GM18507 (cell line): ENCODE measurements at places on chromosomes 12 and 14.

- DNase-seq: no peak
Observed at GRCh38 chr12:70557583-70558191, 79.5 kb downstream of the PTPRB start.

- DNase-seq: no peak
Observed at GRCh38 chr14:100573002-100573756, 14.0 kb downstream of the BEGAIN start.

DNA sequence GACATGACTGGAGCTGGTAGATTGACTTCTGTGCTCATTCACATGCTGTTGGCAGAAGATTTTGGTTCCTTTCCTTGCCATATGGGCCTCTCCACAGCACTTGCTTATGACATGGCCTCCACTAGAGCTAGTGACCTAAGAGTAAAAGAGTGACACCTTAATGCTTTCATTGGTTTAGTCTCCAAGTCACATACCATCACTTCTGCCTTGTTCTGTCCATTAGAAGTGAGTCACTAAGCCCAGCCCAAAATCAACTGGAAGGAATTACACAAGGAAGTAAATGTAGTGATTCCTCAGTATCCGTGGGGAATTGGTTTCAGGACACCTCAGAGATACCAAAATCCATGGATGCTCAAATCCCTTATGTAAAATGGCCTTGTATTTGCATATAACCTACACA is 81.3 kb downstream of the PPHLN1 start:
- DNase-seq: no peak

GRCh38 chr12:39426636-39427240 is 16.2 kb downstream of the KIF21A start:
- DNase-seq: no peak

GRCh38 chr12:74152370-74152769 is 385.3 kb upstream of the ATXN7L3B start:
- DNase-seq: no peak

- no peak for DNase-seq
Observed at GRCh38 chr14:35369701-35370191, 34.8 kb downstream of the NFKBIA start.

DNA sequence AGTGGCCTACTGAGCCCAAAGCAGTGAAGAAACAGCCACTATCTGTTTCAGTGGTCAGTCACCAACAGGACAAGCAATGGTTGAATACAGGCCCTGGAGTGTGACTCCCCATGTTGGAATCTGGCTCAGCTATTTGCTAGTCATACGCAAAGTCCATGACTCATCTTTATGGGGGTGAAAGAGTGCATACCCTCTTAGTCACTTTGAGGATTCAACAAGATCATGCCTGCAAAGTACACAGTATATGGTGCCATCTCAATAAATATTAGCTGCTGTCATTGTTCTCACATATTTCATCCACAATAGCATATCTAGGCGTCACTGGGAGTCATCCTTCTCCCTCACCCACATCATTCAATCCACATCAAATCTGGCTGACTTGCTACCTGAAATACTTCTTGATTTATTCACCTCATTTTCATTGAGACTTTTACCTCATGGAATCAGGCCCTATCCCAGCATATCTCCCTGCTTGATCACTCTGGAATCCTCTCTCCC is 26.4 kb upstream of the STAB2 start:
- no peak for DNase-seq

DNA sequence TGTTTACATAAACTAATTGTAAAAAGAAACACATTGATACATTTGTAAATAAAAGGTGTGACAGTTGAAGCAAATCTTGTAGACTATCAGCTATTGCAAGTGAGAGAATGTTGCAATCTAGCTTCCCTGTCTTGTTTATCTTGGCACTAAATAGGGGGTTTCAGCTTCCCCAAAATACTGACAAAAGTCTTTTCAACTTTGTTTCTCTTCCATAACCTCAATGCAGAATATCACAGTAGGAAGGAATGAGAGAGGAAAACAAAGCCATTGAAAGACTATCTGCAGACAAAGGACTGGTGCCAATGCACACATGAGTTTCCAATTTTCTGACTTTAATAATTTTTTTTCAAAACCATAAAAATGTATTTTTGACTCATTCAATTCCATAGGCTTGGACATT is 886.2 kb upstream of the MGAT4C start:
- DNase-seq: no peak
